ENCODE measurements at places on chromosomes 3 and 15. TPM values are rescaled to one million over a fixed set of nuclear protein-coding genes. Genes with fewer than 3 reads are reported as not detected.

The CADPS gene
- not detected for total RNA-seq

The MYRIP gene
- not detected for total RNA-seq

The USP50 gene
- total RNA-seq, result not detected

The CHRNA3 gene
- total RNA-seq, result not detected

The CLDN18 gene
- total RNA-seq, result 0.08 TPM

The GABRB3 gene
- total RNA-seq, result 0.19 TPM

The ZNF80 gene
- not detected for total RNA-seq

The LRRC31 gene
- not detected for total RNA-seq

GRCh38 chr15:67708500-67708899 lies 116.8 kb upstream of the SKOR1 start:
- no peak for DNase-seq

DNA sequence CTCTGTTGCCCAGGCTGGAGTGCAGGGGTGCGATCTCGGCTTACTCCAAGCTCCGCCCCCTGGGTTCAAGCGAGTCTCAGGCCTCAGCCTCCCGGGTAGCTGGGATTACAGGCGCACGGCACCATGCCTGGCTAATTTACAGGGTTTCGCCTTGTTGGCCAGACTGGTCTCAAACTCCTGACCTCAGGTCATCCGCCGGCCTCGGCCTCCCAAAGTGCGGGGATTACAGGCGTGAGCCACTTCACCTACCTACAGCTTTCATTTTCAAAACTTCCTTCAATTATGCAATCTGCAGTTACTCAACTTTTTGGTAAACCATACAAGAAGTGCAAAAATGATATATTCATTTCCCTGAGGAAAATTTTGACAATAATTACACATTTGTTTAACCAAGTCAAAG lies 14.0 kb downstream of the NANOGP8 start:
- DNase-seq, result no peak

DNA sequence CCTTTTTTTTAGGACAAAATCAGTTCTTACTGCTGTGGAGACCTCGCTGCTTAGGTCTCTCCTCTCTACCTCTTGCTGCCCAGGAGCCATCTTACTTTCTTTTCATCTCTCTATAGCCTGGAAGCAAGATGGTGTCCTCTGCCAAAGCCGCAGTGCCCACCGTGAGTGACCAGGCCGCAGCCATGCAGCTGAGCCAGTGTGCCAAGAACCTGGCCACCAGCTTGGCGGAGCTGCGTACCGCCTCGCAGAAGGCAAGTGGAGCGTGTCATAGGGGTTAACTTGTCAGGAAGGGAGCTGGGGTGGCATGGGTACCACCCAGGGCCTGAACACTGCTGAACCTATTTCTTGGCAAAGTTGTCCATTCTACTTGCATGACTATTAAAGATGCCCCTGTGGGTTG lies 320.3 kb upstream of the TPM1 start:
- no peak for DNase-seq

GRCh38 chr3:43647331-43648166 lies 25.7 kb upstream of the ANO10 start:
- no peak for DNase-seq

- DNase-seq, result no peak
Measured at GRCh38 chr3:171057072-171057471, 30.6 kb upstream of the SLC2A2 start.

DNA sequence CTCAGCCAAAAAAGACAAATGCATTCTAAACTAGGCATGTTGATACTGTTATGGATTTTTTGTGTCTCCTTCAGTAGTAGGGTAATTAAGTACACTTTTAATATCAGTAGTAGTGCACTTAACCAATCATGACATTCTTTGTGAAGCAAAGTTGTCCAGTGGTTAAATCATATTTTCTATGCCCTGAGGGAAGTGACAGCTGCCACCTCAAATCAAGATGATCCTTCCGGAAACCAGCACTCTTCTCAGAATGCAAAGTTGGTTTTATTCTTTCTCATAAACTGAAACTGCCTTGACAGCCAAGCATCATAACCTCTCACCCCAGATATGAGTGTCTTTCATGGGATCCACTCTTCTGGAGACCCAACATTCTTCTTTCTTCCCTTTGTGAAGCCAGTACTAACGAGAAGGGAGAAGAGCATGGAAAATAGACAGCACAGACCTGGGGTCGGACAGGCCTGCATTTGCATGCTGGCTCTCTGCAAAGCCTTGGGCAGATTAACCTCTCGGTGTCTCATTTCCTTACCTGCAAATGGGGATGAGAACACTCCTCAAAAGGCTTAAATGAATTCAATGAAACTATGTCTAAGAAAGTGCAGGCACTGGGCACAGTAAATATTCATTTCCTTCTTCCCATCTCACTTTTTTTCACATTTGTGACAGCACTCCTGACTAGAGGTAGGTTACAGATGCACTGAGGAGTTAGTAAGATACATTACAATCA lies 13.2 kb downstream of the AAGAB start:
- no peak for DNase-seq

DNA sequence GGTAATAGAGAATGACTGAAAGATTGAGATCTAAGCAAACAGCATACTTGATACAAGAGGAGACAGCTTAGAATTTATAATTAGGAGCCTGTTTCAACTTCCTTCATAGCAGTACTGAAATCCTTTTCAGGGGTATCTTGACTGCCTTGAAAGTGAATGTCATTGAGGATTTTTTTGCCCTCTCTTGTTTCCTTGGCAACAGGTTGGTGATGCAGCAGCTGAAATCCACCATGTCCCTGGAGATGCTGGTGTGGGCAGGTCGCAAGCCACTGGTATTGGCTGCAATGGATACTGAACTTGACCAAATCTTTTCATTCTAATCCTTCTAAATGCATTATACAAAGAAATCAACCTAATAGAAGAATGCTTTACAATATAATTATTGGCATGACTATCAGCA lies 59.3 kb upstream of the GAP43 start:
- no peak for DNase-seq
